ENCODE measurements at places on chromosomes 7 and 10. TPM values are rescaled to one million over a fixed set of nuclear protein-coding genes. Genes with fewer than 3 reads are reported as not detected.

GRCh38 chr10:3414667-3415023 is 242.1 kb upstream of the PITRM1 start:
- DNase-seq, result peak; percentile 43

- DNase-seq, result no peak
Measured at GRCh38 chr7:130384841-130385599, 4.7 kb downstream of the CPA1 start.

DNA sequence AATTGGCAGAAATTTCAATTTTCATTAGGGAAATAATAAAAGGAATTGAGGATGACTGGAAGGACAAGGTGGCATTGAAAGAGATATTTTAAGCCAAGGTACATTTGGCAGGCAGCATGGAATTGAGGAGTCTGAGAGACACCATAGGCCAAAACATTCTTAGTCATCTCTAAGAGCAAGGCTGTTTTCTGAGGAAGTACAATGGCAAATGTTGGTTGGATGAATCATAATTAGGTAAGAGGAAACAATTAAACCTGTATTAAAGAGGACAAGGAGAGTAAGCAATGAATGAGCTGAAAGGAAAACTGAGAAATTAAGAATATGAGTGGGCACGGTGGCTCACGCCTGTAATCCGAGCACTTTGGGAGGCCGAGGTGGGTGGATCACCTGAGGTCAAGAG is 86.3 kb downstream of the MRPL32 start:
- no peak for DNase-seq

- no peak for DNase-seq
Measured at GRCh38 chr7:86339051-86339450, 304.7 kb upstream of the GRM3 start.

DNA sequence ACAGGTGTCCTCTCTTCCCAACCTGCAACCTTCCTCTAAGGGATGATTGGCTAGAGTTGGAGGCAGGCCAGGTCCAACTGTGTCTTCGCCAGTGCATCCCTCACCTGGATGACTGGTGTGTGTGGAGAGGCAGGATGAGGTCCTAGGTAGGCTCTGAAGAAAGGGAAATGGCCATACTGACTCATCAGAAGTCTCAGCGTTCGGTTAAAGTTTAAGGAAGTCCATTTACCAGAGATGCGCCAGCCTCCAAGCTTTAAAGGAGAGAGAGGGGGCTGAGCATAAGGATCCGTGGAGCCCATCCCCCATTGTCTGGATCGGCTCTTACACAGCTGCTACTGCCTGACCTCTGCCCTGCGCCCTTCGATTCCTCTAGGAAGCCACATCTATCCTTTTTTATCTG is 4.4 kb downstream of the KEL start:
- no peak for DNase-seq

GRCh38 chr10:24444337-24444736 is 235.4 kb downstream of the KIAA1217 start:
- no peak for DNase-seq

GRCh38 chr10:62594093-62594520 is 210.4 kb upstream of the ADO start:
- no peak for DNase-seq

- no peak for DNase-seq
Measured at GRCh38 chr7:64883113-64883905, 19.8 kb upstream of the ZNF273 start.

GRCh38 chr7:133230591-133231194 is 22.2 kb upstream of the EXOC4 start:
- no peak for DNase-seq

DNA sequence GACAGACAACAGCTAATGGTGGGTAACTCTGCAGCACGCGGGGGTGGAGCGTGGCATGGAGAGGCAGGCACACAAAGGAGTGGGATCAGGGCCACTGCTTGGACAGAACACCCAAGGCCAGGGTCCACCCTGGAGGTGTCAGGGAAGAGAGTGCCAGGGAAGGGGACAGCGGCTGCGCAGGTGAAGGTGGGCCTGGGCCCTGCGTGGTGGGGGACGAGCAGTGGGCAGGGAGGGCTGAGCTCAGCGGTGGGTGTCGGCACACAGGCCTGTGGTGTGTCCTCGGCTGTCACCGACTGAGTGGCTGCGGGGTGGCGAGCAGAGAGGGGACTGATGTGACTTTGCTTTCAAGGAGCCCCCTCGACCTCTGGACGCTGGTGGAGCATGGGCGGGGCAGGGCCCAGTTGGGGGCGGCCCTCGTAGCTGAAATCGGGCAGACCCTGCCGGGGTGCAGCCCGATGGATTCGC is 8.4 kb upstream of the SCART1 start:
- DNase-seq, result no peak

DNA sequence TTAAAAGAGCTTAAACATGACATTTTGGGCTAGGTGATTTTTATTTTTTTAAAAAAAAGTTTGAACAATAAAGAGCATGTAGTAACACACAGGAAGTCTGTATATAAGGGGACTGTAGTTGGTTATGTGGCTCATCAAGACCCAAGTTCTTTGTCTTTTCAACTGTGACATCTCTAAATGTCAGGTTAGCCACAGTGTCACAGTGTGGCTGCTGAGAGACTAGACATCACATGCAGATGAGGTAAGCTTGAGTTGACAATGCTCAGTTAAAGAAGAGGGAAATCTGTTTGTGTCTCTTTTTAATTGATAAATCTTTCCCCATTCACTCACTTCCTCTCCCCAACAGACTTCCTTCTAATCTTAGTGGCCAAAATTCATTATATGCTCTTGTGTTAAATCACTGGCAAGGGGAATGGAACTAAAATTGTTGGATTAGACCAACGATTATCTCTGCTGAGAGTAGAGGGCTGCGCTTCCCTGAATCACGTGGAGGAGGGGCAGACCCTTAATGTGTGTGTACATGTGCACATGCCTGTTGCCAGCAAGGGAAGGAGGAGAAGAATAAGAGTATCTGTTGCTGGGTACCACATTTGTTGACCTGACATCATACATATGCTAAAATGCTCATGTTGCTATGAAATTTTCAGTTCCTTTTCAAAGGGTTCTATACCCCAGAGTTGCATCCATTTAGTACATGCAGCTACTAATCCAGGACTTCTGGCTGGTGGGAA is 78.3 kb downstream of the MMRN2 start:
- DNase-seq, result no peak

- no peak for DNase-seq
Measured at GRCh38 chr7:124338861-124339260, 306.0 kb upstream of the TMEM229A start.

GRCh38 chr7:25897261-25897782 is 254.7 kb upstream of the NFE2L3 start:
- DNase-seq, result no peak

PPP3CB gene
- 62.9 TPM for total RNA-seq

HEPACAM2 gene
- not detected for total RNA-seq

SEMA3C gene
- total RNA-seq, result 67.8 TPM

All from Right ventricle myocardium inferior (tissue), 1 donor.